ENCODE measurements at places on chromosomes 7 and 10.

- DNase-seq, result no peak
Observed at GRCh38 chr7:50815138-50815537, 32.4 kb upstream of the GRB10 start.

DNA sequence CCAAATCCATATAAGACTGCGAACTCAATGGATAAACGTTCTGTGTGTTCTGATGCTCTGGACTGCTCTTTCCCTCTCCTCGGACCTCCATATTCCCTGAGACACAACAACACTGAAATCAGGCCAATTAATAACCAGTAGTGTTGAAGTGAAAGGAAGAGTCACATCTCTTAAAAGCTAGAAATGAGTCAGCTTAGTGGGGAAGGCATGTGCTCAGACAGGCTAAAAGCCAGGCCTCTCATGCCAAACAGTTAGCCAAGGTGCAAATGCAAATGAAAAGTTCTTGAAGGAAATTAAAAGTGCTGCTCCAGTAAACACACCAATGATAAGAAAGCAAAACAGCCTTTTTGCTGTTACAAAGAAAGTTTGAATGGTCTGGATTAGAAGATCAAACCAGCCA, 29.3 kb downstream of the TNS3 start:
- no peak for DNase-seq

- no peak for DNase-seq
Observed at GRCh38 chr7:117862378-117862777, 10.9 kb downstream of the CTTNBP2 start.

DNA sequence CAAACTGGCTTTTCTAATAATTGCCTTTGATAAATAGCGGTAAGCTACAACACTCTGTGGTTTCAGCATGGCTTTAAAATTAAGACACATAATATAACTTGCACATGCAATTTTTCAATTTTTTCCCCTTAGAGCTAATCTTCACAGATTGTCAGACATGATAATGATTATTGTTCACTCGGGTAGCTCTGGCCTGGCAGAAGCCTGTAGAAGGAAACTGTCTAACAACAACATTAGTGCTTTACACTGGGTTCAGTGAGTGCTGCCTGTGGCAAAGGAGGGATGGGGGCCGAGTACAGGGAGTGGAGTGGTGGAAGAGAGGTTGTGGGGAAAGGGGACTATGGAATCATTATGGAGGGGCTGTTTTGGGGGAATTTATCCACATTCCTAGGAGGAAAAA, 67.2 kb upstream of the AUTS2 start:
- DNase-seq, result no peak

GRCh38 chr10:97151307-97151914, 34.3 kb downstream of the SLIT1 start:
- DNase-seq, result no peak

DNA sequence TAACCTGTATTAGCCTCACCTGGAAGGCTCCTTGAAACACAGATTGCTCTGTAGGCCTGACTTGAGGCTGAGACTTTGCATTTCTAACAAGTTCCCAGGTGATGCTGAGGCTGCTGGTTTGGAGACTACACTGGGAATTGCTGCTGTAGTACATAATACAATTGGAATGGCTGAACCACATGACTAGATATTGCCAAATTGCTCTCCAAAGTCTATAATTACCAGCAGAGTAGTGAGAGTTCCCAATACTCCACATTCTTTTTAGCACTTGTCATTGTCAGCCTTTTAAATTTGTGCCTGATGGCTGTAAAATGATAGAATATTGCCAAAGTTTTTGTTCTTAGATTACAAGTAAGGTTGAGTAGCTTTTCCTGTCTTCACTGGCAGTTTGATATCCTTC, 39.9 kb downstream of the PLEKHA8 start:
- DNase-seq, result no peak

- DNase-seq, result no peak
Observed at GRCh38 chr10:84353052-84353803, 24.8 kb downstream of the CCSER2 start.

DNA sequence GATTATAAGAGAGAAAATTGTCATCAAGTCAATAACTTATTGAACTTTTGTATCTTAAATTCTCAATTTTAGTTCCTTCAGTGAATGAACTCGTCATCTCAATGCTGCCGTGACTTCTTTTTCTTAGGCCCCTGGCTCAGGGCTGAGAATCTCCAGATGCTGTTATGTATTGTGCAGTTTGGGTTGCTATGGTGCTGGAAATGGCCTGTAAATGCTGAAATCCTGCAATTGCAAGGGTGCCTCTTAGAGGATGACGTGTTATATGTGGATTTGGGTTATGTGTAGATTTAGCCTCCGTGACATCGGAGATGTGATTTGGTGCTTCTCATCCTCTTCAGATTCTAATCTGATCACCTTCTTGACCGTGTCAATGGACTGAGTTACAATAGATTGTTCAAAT, 55.7 kb upstream of the ZRANB1 start:
- DNase-seq, result no peak

DNA sequence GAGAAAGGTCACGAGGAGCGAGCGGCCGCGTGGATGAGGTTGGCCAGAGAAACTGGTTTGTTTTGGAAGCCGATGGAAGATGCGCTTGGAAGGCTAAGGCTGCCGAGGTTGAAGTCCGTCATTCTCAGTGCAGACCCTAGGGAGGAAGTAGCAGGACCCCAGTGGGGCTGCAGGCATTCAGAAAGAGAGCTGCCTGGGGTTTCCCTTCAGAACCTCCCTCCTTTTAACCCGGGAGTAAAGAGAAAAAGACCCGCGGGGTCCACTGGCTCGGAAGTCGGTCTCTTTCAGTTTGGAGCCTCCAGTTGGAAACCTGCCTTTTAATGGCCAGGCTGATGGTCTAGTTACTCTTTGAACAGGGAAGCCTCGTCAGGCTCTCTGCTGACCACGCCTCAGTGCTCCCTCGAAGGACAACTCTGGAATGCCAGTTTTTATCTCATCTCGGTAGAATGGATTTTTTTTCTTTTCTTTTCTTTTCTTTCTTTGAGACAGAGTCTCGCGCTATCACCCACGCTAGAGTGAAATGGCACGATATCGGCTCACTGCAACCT, 188.6 kb downstream of the CUX1 start:
- DNase-seq, result no peak

GRCh38 chr10:98302741-98303365, 34.9 kb upstream of the LOXL4 start:
- DNase-seq, result no peak

DNA sequence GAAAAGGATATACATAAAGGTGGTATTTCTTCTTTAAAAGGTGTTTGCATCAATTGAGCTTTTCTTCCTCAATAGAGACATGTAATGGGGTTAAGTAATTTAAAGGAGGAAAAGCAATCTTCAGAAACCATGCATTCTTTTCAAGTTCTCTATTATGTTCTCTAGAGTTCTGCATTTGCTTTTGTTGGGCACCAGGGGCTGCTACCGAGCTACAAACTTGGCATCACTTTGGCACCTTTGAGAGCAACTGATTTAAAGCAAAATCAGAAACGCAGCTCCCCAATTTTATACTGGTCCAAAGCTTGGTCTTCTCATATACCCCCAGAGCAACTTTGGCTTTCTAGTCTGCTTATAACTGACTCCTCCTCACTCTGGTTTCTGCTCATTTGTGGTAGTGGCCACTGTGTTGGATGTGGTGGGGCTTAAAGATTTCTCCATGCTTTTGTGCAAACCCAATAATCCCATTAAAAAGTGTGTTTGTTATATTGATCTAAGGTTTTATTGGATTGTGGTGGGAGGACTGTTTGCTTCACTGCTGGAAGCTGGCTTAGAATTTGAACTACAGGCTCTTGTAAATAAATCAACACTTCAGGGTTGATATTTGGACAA, 712.1 kb downstream of the PHTF2 start:
- DNase-seq, result no peak

- no peak for DNase-seq
Observed at GRCh38 chr7:46949270-46949931, 632.5 kb downstream of the TNS3 start.

DNA sequence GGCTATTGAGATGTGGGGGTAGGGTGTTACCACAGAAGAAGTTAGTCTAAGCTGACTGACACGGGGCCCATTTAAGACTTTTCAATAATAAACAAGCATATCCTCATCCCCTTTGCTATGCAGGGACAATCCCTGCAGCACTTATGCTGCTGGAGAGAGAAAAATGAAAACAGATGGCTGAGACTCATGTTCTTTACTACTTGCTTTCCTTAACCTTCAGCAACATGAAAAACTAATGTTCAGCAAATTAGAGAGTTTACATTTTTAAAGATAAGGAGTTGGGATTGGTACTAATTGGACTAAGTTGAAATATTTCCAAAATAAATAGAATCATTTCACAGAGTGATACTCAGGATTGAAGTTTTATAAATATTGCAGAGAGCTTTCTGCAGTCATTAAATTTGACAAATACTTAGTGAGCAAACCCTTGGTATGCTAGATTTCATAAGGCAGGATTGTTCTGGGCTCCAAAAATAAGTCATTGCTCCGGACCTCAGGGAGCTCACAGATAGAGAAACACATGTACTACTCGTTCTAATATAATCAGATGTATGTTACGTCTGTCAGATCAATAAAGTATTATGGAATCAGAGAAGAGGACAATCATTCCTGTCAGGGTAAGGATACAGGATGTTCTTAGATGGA, 147.1 kb upstream of the LRRN3 start:
- no peak for DNase-seq

DNA sequence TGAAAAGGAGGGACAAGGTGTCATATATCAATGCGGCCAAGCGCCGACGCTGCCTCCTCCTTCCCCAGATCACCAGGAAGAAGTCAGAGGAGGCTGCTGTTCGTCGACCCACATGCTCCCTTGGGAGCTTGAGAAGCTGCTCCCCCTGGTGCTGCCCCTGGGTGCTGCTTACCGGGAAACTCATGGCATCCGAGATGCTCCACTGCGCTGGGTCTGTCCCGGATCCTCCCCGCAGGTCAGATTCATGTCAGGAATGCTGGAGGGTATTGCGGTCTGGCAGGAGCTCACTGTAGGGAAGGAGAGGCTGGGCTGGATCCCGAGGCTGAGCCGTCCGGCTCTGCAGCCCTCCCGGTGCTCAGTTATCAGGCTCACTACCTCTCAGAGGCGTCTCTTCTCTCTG, 123.7 kb upstream of the FAM20C start:
- no peak for DNase-seq

GRCh38 chr10:33102071-33102470, 144.0 kb upstream of the ITGB1 start:
- DNase-seq, result no peak

DNA sequence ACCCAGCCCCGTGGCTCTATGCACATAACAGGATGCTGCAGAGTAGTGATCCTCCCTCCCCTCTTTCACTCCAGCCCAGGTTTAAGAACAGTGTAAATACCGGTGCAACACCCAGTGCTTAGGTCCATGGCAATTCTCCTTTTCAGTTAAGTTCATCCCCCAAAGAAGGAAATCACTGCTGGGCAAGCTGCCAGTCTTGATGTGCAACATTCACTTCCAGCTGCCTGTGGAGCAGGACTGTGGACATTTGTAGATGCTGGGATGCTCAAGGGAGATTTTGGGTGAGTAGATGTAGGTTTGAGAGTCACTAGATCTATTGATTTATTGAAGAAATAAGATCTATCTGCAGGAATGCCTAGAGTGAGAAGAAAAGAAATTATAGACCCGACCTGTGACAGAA, 294.3 kb upstream of the KIAA1217 start:
- no peak for DNase-seq

GRCh38 chr7:23260371-23260770, 13.8 kb downstream of the GPNMB start:
- no peak for DNase-seq

DNA sequence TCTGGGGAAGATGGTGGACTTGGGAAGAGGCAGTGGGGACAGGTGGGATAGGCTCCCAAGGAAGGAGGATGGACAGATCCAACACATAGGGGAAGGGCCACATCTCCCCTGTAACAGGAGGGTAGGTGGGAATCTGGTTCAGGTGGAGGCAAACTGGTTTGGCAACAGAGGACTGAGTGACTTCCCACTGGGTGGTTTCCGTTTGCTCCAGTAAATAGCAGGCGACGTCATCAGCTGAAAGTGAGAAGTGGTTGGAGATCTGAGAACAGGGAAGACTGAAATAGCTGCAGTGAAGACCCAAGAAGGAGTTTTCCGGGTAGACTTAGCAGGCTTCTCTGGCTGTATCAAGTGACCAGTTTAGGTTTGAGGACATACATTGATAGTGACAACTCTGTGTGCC, 504.4 kb downstream of the GALNT17 start:
- DNase-seq, result no peak

DNA sequence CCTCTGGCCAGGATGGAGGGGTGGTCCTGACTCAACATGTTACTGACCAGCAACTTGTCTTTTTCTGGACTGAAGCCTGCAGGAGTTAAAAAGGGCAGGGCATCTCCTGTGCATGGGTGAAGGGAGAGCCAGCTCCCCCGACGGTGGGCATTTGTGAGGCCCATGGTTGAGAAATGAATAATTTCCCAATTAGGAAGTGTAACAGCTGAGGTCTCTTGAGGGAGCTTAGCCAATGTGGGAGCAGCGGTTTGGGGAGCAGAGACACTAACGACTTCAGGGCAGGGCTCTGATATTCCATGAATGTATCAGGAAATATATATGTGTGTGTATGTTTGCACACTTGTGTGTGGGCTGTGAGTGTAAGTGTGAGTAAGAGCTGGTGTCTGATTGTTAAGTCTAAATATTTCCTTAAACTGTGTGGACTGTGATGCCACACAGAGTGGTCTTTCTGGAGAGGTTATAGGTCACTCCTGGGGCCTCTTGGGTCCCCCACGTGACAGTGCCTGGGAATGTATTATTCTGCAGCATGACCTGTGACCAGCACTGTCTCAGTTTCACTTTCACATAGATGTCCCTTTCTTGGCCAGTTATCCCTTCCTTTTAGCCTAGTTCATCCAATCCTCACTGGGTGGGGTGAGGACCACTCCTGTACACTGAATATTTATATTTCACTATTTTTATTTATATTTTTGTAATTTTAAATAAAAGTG, 6.0 kb downstream of the PLAU start:
- DNase-seq, result no peak

All from stimulated activated CD4-positive, alpha-beta T cell treated with anti-CD3 and anti-CD28 coated beads, Interleukin-1b, Interleukin-23, amount 100 ng/mL, for 1 hour (primary cell).